ENCODE measurements at places on chromosomes 1 and 21. TPM values are rescaled to one million over a fixed set of nuclear protein-coding genes. Genes with fewer than 3 reads are reported as not detected.

The ST6GALNAC5 gene
- polyA plus RNA-seq: 9.5 TPM

The COL8A2 gene
- polyA plus RNA-seq: 1.8 TPM

The FNDC5 gene
- polyA plus RNA-seq: 20.8 TPM

The MIXL1 gene
- not detected for polyA plus RNA-seq

The PROX1 gene
- 27.9 TPM for polyA plus RNA-seq

The RNF19B gene
- 28.4 TPM for polyA plus RNA-seq

The DCST1 gene
- not detected for polyA plus RNA-seq

The DMRTA2 gene
- 19.7 TPM for polyA plus RNA-seq

The TMED5 gene
- 16.7 TPM for polyA plus RNA-seq

The C1QA gene
- 86.1 TPM for polyA plus RNA-seq

The ZNF691 gene
- polyA plus RNA-seq: 13.1 TPM

The KRTAP13-2 gene
- not detected for polyA plus RNA-seq

The RUNX1 gene
- polyA plus RNA-seq: 5.0 TPM

The SPATA45 gene
- not detected for polyA plus RNA-seq

The NPHS2 gene
- not detected for polyA plus RNA-seq

The DPYD gene
- 1.3 TPM for polyA plus RNA-seq

The KLHDC9 gene
- 27.7 TPM for polyA plus RNA-seq

The EFNA1 gene
- polyA plus RNA-seq: 16.6 TPM

The OR2L5 gene
- polyA plus RNA-seq: not detected

The GPR157 gene
- 0.15 TPM for polyA plus RNA-seq

The SOAT1 gene
- polyA plus RNA-seq: 7.9 TPM

The RGS16 gene
- polyA plus RNA-seq: 58.8 TPM

The GSTM4 gene
- 65.2 TPM for polyA plus RNA-seq

The FALEC gene
- not detected for polyA plus RNA-seq

The TLR5 gene
- polyA plus RNA-seq: 0.36 TPM

The AKR7A3 gene
- 1.1 TPM for polyA plus RNA-seq

The PLEKHN1 gene
- not detected for polyA plus RNA-seq

The VWA5B1 gene
- polyA plus RNA-seq: 0.14 TPM

The PTP4A2 gene
- 165 TPM for polyA plus RNA-seq

The PAPPA2 gene
- 0.53 TPM for polyA plus RNA-seq

The ZNF683 gene
- not detected for polyA plus RNA-seq

The CHODL gene
- polyA plus RNA-seq: 0.64 TPM

The ARID4B gene
- 8.1 TPM for polyA plus RNA-seq

The NR1I3 gene
- not detected for polyA plus RNA-seq

The LCE3D gene
- not detected for polyA plus RNA-seq

The RNF186 gene
- 0.98 TPM for polyA plus RNA-seq

The ILDR2 gene
- 12.1 TPM for polyA plus RNA-seq

The SYT11 gene
- 271 TPM for polyA plus RNA-seq

The ZNF669 gene
- polyA plus RNA-seq: 10.7 TPM

The TFAP2E gene
- polyA plus RNA-seq: 0.32 TPM

The GREM2 gene
- polyA plus RNA-seq: 0.76 TPM

The TUT4 gene
- polyA plus RNA-seq: 15.5 TPM

The LDLRAD2 gene
- polyA plus RNA-seq: not detected

The IGSF9 gene
- 43.9 TPM for polyA plus RNA-seq

The CFAP141 gene
- polyA plus RNA-seq: not detected

The VTCN1 gene
- polyA plus RNA-seq: not detected

The LINGO4 gene
- 0.12 TPM for polyA plus RNA-seq

Data from brain (organoid and tissue), 16 donors.